Kidney epithelial cell (primary cell): ENCODE measurements at places on chromosomes 16 and 17. TPM values are rescaled to one million over a fixed set of nuclear protein-coding genes. Genes with fewer than 3 reads are reported as not detected.

DNA sequence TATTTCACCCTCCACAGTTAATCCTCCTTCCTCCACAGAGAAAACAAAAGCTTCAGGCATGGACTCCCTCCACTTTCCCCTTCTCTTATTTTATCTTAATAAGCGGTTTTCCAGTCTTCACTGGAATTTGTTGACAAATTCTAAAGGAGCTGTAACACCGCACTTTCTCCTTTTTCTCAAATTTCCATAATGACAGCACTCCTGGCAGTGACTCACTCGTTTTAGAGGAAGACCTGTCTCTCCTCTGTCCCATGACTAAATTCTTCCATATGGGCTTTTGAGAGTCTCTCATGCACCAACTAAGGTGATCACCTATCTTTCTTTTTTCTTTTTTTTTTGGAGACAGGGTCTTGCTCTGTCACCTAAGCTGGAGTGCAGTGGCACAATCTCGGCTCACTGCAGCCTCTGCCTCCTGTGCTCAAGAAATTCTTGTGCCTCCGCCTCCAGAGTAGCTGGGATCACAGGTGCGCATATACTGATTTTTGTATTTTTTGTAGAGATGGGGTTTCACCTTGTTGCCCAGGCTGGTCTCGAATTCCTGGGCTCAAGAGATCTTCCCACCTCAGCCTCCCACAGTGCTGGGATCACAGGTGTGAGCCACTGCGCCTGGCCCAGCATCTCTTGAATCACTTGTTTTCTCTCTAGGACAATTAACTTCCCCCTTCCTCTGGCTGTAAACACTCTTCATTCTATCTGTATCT is 7.7 kb downstream of the ITGAM start:
- DNase-seq = peak; percentile 16

The JPH3 gene
- 1.9 and 2.1 TPM in 2 replicates for total RNA-seq

The KRT13 gene
- 0.96 TPM in 1 of 2 replicates, not detected in the other for total RNA-seq

DNA sequence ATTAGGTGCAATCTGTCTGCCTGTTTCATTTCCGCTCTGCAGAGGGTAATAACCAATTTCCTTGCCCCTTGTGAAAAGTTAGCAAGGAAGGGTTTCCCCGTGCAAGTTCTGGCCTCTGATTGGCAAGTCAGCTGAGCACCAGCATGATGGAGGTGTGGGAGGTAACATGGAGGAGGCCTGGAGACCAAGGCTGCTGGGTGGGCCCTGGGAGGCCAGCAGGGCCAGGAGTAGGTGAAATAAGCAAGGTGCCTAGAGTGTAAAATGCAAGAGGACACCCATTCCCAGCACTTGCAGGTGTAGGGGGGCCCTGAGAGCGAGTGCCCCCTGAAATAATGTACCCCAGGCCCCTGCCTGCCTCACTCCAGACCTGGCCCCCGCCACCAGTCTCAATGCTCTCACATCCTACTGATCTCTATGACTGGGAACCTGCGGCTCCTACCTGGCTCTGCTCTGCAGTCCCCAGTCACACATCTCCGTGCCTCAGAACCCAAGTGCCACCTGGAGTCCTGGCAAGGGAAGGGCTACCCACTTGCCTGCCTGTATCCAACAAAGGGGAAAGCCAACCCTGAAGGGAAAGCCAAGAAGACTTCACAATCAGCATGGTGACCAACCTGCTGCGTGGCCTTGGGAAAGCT is 116.2 kb downstream of the C16orf78 start:
- DNase-seq = no peak

The ZSCAN10 gene
- total RNA-seq = not detected in 2 replicates

DNA sequence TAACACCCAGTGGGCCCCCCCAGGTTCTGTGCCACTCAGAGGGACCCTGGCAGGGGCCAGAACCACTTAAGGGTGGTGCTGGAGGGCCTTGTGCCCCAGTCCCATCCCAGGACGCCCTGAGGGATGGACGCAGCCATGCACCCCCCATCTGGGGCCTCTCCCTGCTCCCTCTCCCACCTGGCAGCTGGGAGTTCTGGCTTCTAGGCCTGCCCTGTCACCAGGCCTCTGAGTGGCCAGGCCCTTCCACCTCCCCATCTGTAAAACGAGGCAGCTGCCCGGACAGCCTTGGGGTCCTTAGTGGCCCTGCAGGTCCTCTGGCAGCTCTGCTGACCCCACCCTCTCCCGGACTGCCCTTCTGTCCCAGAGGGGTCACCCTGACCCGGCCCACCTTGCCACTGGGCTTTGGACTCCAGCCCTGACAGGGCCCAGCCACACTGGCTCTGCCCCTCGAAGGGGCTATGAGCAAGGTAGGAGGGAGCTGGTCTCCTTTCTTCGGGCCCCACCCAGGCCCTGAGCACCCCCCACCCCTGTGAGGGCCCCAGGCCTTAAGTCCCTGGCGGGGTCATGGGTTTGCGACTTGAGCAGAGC is 12.3 kb downstream of the PAM16 start:
- DNase-seq = no peak

DNA sequence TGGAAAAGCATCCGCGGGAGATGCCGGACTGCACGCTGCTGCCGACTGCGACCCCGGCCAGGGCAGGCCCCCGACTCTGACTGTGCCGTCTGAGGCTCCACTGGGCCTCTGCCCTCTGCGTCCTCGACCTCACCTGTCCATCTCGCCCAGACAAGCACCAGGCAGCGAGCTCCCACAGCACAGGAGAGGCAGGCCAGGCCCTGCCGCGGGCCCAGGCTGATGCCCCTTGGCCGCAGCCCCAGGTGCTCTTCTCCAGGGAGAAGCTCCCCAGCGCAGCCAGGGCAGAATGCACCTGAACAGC is 98.1 kb upstream of the DNAH17 start:
- DNase-seq = no peak

GRCh38 chr17:37299257-37299980 is 76.4 kb upstream of the C17orf78 start:
- DNase-seq = no peak

DNA sequence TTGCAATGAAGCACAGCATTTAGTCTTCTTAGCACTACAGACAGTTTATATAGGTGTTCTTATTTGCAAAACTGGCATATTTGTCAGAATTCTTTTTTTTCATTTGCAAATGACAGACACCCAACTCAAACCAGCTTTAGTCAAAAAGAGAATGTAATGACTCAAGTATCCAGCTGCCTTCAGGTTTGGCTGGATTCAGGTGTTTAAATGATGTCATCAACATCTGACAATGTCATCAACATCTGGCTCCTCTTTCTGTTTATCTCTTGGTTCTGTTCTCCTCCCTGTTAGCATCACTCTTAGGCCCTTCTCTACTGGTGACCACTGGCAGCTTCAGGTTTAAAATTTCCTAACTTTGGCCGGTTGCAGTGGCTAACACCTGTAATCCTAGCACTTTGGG is 18.9 kb downstream of the TMC5 start:
- DNase-seq = no peak

- DNase-seq = no peak
These were observed 116.4 kb upstream of the SMURF2 start for GRCh38 chr17:64778240-64779097.

DNA sequence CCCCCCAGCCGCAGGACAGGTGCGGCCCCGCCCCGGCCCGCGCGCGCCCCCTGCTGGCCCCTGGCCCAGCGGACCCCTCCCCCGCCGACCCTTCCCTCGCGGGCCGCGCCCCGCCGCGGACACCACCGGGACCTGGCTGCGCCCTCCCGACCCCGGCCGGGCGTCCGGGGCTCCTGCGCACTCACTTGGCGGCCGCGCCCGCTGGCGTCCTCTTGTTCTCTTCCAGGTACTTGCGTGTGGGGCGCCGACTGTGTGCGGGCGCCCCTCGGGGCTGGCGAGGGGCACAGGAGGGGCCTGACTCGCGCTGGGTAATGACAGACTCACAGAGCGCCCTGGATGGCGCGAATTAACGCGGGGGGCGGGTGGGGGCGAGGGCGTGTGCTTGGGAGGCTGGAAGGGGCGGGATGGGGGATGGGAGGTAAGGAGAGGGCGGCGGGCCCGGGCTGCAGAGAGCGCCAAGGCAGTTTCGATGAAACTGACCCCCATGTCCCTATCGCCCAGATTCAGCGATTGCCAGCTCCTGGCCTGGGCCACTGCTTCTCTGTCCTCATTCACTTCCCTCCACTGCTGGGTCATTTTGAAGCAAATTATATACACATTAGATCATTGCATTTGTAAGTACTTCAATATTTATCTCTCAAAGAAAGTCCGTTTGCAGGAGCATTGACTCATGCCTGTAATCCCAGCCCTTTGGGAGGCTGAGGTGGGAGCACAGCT is 445 bp upstream of the DBNDD1 start:
- DNase-seq = no peak

GRCh38 chr16:66754819-66755218 is 3.4 kb upstream of the DYNC1LI2 start:
- no peak for DNase-seq

GRCh38 chr17:27226611-27227230 is 67.2 kb upstream of the WSB1 start:
- DNase-seq = peak; percentile 61

The ASIC2 gene
- total RNA-seq = 0.14 and 0.25 TPM in 2 replicates

GRCh38 chr17:41773731-41774193 is 12.7 kb downstream of the JUP start:
- DNase-seq = no peak

The CCL7 gene
- total RNA-seq = not detected in 2 replicates

GRCh38 chr17:77076124-77076830 is 64.5 kb upstream of the SEC14L1 start:
- no peak for DNase-seq

- DNase-seq = no peak
These were observed 29.3 kb downstream of the GINS3 start for GRCh38 chr16:58421529-58421928.

DNA sequence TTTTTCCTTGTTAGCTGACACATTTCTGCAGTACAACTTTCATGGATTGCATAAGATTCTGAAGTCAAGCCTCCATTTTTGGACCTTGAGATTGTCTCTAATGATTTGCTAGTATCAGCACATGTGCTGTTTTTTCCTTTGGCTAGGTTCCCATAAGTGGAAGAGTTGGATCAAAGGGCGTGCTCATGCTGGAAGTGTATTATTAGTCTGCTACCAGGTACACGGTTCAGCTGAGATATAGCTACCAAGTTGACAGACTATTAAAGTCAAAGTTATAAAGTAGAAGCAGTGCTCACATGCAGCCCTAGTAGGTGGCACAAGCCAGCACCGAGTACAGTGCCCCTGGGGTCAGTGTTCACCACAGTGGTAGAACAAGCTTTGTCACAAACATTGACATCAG is 3.2 kb downstream of the FAHD1 start:
- no peak for DNase-seq

- no peak for DNase-seq
These were observed 120.5 kb downstream of the CCT6B start for GRCh38 chr17:34840750-34841149.

DNA sequence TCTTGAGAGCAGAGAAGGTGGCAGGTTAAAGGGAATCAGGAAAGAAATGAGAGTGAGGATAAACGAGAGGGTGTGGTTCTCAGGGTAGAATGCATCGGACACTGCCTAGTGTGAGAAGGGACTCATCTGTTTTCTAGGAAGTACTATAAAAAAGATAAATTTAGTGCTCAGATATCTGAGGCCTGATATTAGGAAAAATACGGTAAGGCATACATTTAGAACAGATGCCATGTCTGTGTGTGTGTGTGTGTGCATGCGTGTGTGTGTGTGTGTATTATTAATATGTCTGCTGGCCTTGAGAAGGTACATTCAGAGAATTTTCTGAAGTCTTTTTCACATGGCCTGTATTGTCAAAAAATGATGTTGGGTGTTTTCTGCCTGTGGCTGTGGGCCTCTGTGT is 414.8 kb downstream of the MAF start:
- DNase-seq = no peak

DNA sequence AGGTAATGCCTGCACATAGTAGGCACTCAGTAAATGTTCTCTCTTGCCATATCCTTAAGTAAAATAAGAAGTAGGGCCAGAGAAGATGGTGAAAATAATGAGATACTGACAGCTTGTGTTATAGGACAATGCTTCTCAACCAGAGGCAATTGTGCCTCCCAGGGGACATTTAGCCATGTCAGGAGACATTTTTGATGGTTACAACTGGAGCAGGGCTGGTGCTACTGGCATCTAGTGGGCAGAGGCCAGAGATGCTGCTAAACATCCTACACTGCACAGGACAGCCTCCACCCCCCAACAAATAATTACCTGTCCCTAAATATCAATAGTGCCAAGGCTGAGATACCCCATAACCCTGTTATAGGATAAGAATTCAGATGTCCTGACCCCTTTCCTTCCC is 1.7 kb downstream of the RAD51D start:
- no peak for DNase-seq

The CLEC19A gene
- total RNA-seq = not detected in 2 replicates

The PABPN1L gene
- total RNA-seq = not detected in 2 replicates

DNA sequence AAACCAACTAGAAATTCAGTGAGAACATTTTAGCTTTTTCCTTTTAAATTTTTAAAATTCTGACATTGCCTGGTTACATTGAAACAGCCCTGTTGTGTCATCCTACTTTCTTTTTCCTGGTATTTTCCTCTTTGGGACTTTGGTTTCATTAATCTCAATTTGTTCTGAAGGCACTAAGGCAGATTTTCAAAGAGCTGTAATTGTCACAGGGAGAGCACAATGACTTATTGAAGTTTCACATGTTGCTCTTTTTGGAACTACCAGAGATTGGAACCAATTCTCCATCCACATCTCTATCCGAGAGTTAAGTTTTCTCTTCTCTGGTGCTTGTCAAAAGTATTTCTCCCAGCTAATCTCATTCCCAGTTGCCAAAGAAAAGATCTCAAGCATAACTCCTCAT is 144.7 kb upstream of the TBX2 start:
- no peak for DNase-seq

DNA sequence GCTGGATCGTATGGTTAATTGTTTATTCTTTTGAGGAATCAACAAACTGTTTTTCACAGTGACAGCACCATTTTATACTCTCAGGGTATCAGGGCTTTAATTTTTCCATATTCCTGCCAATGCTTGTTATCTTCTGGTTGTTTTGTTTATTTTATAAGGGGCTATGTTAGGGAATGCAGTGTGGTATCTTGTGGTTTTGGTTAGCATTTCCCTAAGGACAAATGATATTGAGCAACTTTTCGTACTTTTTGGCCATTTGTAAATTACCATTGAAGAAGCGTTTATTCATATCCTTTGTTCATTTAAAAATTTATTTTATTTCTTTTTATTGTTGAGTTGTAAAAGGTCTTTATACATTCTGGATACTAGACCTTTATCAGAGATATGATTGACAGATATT is 322.0 kb upstream of the SALL1 start:
- DNase-seq = no peak

- no peak for DNase-seq
These were observed 119.8 kb downstream of the RBFOX3 start for GRCh38 chr17:79491006-79491405.
